ENCODE measurements at places on chromosomes 13 and 19.

DNA sequence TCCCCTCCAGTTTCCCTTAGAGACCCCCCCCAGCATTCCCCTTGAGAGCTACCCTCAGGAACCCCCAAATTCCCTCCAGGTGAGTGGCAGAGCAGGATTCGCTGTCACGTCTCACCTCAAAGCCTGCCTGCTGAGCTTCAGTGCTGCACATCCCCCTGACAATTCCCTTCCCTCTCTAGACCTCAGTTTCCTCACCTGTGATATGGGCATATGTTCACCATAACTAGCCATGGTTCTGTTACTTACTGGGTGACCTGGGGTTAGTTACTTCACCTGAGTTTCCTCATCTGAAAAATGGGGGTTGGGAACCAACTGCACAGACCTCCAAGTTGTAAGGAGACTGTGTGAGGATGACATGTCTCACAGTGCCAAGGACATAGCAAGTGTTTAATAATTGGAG lies 75.5 kb downstream of the RYR1 start:
- DNase-seq = no peak

DNA sequence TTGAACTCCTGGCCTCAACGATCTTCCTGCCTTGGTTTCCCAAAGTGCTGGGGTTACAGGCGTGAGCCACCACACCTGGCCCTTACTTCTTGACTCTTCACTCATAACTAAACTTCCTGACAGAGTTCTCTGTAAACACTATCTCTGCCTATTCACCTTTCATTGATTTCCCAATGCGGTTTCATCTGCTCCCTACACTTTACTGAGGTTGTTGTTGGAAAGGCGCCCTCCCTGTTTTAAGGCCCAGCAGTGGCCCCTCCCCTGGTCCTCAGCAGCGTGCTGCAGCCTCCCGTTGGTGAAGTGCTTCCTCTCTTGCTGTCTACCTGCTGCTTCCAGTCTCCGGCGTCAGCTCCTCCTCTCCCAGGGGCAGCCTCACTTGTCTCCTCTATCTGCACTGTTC lies 26.7 kb upstream of the CEBPA start:
- DNase-seq = no peak

- no peak for DNase-seq
Measured at GRCh38 chr13:42603571-42603970, 29.6 kb downstream of the TNFSF11 start.

- no peak for DNase-seq
Measured at GRCh38 chr19:47839411-47839810, 17.7 kb downstream of the CRX start.

GRCh38 chr19:42555317-42555716 lies 27.0 kb upstream of the CEACAM1 start:
- no peak for DNase-seq

DNA sequence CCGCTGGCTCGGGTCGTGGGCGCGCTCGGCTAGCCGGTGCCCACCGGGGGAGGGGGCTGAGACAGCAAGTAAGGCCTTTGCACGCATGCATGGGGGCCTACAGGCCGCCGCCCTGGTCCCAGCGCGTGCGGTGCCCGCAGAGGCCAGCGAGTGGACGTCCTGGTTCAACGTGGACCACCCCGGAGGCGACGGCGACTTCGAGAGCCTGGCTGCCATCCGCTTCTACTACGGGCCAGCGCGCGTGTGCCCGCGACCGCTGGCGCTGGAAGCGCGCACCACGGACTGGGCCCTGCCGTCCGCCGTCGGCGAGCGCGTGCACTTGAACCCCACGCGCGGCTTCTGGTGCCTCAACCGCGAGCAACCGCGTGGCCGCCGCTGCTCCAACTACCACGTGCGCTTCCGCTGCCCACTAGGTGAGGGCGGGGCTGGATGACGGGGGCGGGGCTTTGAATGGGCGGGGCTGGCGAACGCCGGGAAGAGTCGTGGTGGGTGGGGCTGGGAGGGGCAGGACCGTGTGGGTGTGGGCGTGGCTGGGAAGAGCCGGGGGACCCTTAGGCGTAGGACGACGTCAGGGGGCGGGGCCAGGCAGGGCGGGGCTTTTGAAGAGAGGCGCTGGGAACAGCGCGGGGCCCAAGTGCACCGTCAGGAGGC lies 2.1 kb downstream of the CILP2 start:
- peak; percentile 87 for DNase-seq

DNA sequence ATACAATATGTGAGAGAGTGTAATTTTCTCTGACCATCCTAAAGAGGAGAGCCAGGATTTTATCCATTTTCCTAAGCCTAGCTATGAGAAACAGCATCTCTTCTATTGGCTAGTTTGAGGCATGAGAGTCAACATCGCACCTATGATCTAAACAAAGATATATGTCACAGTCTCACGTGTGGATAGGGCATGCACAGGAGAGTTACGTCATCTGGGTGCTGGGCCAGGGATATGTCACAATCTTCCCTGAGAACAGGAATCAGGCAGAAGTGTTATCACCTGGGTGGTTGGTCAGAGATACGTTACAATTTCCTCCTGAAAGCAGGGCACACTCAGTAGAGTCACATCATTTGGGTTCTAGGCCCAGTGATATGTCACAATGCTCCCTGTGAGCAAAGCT lies 53.9 kb upstream of the ZNF730 start:
- no peak for DNase-seq

- no peak for DNase-seq
Measured at GRCh38 chr19:21848706-21849105, 12.7 kb upstream of the ZNF43 start.

DNA sequence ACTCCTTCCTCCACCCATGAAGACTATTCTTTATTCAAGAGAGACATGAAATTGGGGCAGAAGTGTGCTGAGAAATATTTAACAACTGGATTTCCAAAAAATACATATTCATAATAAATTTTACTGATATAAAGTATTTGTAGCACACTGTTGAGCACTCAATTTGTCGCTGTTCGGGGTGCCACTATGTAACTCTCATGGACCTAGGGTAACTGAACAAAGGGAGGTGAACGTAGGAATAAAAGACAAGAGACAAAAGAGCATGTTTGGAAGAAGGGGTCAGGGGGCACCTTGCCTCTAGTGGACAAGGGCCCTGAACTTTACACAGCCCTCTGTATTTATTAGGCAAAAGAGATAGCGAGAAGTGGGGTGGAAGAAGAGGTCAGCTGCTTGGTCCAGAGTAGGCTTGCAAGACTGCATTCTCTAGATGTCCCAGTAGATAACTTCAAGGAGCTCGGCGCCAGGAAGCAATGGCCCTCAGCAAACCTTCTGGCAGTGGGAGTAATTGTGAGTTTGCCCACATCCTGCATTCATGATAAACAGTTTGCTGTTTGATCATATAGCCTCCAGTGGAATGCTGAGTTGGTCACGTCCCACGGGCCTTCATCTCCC lies 4.5 kb upstream of the ZNF175 start:
- DNase-seq = no peak
